ENCODE measurements at places on chromosomes 2 and 18.
A peak's percentile ranks its signal among the peaks of the same experiment; 100 is the strongest.

DNA sequence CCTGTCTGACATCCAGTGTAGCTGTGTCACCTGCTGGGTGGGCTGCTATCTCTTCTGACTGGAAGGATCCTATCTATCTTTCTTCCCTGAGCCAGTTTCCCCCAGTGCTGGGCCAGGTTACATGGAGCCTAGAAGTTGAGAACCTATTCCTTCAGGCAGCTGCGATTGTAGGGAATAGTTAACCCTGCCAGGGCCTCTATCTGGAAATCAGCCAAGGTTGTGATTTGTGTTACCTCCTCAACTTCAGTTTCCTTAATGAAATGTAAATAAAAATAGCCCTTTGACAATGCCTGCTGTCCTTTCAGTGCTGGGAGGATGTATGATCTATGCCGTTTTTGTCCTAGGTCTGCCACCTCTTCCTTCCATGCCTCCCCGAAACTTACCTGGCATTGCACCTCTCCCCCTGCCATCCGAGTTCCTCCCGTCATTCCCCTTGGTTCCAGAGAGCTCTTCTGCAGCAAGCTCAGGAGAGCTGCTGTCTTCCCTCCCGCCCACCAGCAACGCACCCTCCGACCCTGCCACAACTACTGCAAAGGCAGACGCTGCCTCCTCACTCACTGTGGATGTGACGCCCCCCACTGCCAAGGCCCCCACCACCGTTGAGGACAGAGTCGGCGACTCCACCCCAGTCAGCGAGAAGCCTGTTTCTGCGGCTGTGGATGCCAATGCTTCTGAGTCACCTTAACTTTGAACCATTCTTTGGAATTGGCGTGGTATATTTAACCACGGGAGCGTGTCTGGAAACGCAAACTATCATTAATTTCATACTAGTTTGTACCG is 36.6 kb downstream of the GORASP2 start:
- no peak for DNase-seq

GRCh38 chr18:25234740-25235345 is 117.1 kb downstream of the ZNF521 start:
- DNase-seq, result no peak

GRCh38 chr2:168114040-168114439 is 133.4 kb downstream of the STK39 start:
- DNase-seq, result no peak

DNA sequence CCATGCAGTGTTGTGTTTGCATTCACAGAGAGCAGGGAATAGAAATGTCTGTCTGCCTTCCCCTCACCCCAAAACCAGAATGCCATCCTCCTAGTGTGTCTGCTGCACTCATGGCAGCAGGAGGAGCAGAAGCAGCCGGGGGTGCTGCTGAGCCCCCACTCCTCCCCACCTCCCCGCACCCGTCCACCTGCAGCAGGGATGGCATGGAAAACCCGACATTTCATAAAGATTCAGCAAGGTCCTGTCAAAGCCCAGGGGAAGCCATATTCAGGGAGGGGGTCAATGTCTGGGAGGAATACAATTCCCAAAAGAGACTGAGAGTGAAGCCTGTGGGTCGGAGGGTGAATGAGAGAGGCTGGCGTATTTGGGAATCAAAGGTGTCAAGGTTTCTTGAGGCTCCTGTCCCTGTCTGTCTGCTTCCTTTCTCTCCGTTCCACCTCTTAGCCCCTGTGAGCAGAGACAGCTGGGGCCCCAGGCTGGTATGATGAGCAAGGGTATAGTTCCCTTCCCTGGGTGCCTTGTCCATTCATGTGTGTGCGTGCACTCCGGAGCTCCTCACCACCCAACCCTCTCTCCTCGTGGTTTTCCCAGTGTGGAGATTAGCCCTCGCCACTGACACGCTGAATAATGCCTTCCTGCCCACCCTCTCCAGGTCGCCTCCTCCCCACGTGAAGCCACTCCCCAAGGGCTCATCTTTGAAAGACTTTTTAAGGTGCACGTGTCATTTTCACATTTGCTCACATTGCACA is 133.5 kb upstream of the ZNF236 start:
- no peak for DNase-seq

DNA sequence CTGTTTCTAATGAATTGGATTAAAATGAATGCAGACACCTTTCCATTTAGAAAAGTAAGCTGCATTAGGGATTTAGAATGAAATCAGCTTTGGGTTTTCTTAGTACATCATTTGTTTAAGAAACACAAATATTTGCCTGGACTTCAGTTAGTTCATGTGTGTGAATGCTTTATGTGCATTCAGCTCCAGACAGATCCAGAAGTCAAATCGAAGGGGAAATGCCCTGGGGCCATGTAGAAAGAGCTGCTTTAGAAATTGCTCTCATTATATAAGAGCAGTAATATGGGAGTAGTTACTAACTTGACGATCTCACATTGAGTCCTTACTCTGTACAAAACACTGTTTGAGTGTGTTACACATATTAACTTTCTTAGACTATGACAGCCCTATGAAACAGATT is 88.0 kb upstream of the TTC39C start:
- DNase-seq, result no peak

DNA sequence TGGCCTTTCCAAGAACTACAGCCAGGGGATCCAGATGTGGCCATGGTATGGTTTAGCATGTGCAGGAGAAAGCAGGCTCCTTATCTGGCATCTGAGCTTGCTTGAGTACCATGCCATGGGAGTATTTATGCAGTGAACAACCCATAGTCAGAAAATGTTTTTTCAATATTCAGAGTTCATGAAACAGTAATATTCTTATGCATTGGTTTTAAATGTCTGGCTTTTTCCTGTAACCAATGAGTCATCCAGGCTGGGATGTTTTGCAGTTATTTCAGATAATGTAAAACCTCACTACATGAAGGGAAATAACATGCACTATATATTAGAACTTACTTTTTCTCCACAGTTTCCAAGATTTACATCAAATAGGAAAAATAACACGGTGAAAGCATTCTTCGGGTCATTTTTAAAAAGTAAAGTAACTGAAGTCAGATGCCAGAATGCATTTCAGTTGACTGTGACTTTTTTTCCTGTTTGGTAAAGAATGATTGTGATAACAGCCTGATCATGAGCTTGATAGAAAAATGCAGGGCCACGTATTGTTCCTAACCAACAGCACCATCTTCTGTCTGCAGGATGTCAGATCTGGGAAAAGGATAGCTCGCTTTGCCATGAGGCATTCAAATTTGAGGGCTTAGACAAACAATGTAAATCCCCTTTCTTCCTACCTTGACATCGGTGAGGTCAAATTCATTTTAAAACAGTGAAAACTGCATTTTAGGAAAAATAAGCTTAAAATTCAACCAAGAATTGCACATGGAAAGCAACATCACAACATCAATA is 152.8 kb downstream of the DSC3 start:
- DNase-seq, result peak; percentile 23

DNA sequence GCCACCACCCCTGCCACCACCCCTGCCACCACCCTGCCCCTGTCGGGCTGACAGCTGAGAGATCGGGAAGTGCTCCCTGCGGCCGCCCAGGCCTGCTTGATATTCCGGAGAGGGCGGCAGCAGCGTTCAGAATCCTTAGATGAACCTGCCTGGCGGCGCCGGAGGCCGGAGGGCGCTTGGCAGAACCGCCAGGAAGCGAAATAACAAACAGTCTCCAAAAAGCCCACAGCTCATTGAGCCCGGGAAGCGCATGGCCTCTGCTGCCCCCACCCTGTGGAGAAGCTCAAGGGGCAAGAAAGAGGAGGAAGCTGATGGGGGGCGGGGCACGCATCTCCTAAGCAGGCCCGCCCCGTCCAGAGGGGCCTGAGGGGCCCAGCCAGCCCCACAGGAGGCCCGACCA is 92.2 kb upstream of the MBOAT2 start:
- DNase-seq, result no peak

- peak; percentile 80 for DNase-seq
Measured at GRCh38 chr2:37713258-37713700, 41.8 kb upstream of the CDC42EP3 start.

GRCh38 chr2:225937625-225938187 is 538.2 kb downstream of the NYAP2 start:
- DNase-seq, result peak; percentile 46
